NCI-H1436 (cell line): ENCODE measurements at places on chromosomes 6 and 20.

- no peak for DNase-seq
Measured at GRCh38 chr20:24449026-24449720, 20.3 kb upstream of the SYNDIG1 start.

GRCh38 chr6:89190741-89191140, 26.4 kb downstream of the GABRR1 start:
- no peak for DNase-seq

- DNase-seq, result no peak
Measured at GRCh38 chr6:110738899-110739365, 76.3 kb downstream of the CDK19 start.

DNA sequence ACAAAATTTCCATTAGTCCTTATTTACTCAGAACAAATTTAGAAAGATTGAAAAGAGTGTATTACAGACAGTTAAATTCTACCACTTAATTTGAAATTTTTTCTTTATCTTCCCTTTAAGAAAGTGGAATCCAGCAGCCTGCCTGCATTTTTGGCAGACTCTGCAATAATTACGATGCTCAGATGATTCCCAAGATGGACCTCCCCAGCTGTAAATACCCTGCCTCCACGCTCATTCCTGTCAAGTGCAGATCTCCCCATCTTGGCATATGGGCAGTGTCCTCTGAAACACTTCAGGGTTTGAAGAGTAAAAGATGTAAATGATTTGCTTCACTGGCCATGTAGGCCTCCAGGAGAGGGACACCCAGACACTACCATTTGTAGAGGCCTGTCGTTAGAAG, 471.2 kb downstream of the PRKN start:
- DNase-seq, result no peak

DNA sequence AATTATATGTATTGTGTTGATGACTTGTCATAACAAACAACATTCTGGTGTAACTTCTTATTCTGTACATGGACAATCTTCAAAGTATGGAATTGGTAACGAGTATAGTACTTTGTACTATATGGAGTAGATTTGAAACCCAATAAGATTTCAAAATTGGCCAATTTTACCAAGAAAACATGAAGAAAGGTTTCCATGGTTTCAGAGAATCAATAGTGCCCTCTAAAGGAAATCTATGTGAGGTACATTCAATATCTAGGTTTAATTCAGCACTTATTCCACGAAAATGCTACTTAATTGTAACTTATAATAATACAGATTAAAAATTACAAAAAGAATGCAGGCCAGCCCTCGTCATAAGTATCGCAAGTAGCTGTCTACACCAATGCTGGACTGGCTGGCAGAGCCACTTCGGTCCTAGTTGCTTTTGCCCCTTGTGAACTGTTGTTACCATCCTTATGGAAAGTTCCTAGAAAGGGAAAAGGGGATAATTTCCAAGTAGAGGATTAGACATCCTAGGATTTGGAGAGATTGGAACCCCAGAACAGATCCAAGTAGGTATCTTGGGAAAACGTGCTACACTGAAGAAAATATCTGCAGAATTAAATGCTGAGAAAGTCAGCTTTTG, 70.9 kb downstream of the LCA5 start:
- peak; percentile 18 for DNase-seq

GRCh38 chr6:56246881-56247653, at the start of gene COL21A1:
COL21A1 (minus strand) TSS chr6:56247580; CDS start chr6:56182618, 64,962 bp downstream.
- no peak for DNase-seq

- no peak for DNase-seq
Measured at GRCh38 chr20:45408646-45409213, 641 bp downstream of the DBNDD2 start.

DNA sequence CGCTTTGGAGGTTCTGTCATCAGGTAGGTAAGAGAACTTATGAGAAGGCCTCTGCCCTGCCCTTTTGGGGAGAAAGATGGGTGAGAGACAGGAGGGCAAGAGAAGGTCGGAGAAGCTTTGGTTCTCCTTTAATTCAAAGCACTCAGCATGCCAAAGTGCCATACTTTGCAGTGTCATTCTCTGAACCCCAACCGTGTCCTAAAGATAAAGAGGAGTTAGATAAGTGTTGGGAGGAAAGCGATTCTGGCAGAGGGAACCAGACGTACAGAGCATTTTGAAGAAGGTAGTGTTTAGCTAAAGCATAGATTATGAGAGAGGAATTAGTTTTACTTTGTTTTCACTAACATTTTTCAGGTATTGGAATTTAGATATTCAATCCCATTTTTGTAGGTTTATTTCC, 40.3 kb downstream of the NKAIN2 start:
- no peak for DNase-seq

GRCh38 chr6:63790334-63790733, 154.7 kb downstream of the PHF3 start:
- DNase-seq, result no peak

DNA sequence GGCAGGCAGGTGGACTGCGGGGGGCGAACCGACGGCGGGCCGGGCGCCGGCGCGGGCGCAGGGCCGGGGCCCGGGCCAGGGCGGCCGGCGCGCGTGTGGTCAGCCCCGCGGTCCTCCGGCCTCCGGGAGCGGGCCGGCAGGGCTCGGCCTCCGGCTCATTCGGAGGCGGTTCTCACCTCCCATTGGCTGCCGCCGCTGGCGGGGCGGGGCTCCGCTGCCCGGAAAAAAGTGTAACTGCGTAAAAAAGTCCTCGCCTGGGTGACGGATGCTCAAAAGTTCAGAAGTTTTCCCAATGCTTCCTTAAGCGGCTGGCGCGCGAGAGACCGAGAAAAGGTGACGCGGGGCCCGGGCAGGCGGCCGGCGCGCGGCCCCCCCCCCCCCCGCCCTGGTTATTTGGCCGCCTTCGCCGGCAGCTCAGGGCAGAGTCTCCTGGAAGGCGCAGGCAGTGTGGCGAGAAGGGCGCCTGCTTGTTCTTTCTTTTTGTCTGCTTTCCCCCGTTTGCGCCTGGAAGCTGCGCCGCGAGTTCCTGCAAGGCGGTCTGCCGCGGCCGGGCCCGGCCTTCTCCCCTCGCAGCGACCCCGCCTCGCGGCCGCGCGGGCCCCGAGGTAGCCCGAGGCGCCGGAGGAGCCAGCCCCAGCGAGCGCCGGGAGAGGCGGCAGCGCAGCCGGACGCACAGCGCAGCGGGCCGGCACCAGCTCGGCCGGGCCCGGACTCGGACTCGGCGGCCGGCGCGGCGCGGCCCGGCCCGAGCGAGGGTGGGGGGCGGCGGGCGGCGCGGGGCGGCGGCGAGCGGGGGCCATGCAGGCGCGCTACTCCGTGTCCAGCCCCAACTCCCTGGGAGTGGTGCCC, at the start of gene FOXC1:
Gene FOXC1, plus strand, starts transcription at position 268 of the 849 bp plus-strand sequence. Its CDS starts 531 bp downstream, at position 799.
- DNase-seq, result peak; percentile 43

DNA sequence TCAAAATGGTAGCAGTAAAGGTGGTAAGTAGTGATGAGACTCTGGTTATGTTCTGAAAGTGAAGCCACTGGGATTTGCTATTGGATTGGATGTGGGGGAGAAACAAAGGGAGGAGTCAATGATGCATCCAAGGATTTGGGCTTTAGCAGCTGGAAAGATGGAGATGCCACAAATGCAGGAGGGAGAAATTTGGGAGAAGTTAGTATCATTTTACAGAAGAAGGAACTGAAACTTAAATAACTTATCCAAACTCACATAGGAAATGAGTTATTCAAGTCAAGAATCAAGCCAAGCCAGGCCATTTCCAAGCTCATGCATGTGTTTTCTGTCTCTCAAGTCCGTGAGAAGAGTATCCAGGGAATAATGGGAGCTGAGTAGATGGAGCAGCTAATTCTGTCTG, 155.1 kb upstream of the TNFAIP3 start:
- no peak for DNase-seq

DNA sequence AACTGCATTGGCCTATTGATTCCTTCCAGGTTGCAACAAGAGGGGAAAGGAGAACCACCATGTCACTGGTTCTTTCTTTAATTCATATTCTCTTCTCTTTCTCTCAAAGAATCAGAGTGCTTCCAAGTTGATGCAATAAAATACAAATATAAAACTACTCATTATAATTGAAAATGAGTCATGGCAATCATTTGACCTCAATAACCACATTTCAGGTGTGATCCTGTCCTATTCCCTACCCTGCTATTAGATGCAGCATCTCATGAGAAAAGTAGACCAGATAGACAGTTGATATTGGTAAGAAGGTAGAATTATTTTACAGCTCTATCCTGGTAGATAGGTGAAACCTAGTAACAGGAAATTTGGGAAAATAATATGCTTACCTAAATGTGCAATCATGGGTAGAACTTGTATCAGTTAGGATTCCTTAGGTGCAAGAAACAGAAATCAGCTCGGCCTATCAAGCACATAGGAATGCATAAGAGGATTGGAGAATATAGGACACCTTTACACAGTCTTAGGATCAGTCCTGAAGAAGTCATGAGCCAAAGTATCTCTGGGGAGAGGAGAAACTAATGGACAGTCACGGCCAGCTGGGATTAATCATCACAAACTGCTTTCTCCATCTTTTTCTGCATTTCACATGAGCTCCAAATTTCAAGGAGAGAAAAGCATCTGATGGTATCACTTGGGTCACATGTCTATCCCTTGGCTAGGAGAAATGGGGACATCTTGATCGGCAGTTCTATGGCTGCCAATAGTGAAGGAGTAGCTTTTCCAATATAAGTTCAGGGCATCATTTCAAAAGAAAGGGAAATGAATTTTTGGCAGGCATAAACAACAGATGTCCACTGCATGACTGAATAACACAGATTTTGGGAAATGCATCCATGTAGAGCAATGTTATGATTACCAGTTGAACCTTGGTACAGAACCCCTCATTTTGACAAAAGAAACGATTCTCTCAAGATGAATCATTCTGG, 19.3 kb upstream of the RNF146 start:
- no peak for DNase-seq

GRCh38 chr6:11622156-11622555, 84.6 kb downstream of the TMEM170B start:
- no peak for DNase-seq

DNA sequence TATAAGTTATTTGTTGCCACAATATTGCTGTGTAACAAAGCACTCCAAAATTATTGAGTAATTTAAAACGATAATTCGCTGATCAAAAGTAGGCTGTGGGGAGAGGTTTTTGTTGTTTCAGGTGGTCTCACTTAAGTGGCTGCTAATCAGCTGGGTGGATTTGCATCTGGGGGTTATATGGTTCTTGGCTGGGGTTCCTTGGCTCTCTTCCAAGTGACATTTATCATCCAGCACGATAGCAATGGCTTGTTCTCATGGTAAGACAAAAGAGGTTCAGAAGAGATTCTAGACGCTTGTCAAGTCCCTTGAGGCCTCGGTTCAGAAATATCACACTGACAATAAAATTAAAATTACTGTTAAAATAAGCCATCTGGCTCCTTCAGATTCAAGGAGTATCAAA, 1648.8 kb downstream of the GRIK2 start:
- peak; percentile 64 for DNase-seq

- no peak for DNase-seq
Measured at GRCh38 chr20:32516583-32517517, 68.3 kb downstream of the NOL4L start.

DNA sequence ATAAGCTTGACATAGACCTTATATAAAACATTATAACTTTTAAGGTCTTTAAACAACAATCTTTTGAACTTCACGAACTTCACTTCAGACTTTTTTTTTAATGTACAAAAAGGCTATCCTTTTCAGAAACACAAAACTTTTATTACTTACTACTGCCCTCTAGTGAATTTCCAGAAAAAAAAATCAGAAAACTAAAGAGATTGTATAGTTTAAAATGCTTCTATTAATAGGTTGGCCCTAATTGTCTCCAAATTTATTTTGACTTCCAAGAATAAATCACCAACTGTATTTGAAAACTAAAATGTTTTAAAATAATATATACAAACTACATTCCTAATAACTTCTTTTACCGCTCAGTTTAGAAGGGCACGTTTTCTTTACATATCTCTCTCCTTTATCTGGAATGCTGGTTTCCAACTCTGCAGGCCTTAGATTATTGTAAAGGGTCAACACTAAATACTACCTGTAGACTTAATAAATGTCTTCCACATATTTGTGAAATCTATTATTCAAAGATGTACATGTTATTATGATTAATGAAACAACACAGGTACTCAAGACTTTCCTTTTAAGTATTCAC, 66.8 kb downstream of the LMBRD1 start:
- no peak for DNase-seq

GRCh38 chr20:50861012-50861411, 66.2 kb downstream of the BCAS4 start:
- DNase-seq, result no peak

DNA sequence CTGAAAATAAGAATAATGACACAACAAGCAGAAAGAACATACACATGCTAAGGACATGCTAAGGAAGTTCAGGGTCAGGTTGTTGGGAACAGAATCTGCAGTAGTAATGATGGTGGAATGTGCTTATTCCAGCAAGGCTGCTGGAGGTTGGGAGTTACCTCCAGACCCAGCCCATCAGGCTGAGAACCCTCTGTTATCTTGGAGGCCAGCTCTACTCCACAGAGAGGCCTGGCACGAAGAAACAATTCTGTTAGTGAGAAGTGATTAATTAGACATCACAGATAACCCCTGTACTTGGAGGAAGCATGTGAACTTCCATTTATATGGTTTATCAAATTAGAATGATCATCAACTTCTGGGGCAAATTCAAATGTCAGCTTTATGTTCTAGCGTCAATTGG, 22.1 kb upstream of the ARHGAP18 start:
- DNase-seq, result no peak

- no peak for DNase-seq
Measured at GRCh38 chr6:89975366-89975765, 81.1 kb downstream of the GJA10 start.

DNA sequence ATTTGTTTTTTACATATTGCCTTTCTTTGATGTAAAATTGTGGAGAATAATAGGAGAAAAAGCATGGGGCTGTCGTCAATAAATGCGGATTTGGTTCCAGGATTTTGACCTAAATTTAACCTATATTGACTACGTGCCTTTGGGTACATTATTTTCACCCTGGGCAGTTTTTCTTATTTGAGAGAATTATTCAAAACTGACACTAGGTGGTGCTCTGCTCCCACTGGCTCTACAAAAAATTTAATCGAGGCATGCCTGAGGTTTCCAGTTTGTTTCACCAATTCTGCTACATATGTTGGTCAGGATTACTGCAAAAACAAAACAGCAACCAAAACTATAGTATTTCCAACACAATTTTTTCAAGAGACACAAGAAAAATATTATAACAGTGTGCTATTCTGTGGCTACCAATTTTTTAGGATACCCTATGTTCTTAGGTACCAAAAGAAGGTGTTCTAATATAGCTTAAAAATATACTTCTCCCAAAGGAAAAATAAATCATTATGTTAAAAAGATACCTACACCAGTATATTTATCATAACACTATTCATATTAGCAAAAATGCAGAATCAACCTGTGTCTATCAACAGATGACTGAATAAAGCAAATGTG, 48.6 kb upstream of the FABP7 start:
- DNase-seq, result peak; percentile 45

GRCh38 chr20:62678553-62678952, 30.1 kb upstream of the NTSR1 start:
- DNase-seq, result no peak
